ENCODE measurements at places on chromosomes 2 and 18.

- no peak for DNase-seq
Measured at GRCh38 chr2:19815746-19816145, 86.0 kb downstream of the TTC32 start.

GRCh38 chr2:144619760-144620159, 99.8 kb upstream of the ZEB2 start:
- no peak for DNase-seq

GRCh38 chr2:205768815-205769494, 86.7 kb downstream of the NRP2 start:
- DNase-seq = no peak

DNA sequence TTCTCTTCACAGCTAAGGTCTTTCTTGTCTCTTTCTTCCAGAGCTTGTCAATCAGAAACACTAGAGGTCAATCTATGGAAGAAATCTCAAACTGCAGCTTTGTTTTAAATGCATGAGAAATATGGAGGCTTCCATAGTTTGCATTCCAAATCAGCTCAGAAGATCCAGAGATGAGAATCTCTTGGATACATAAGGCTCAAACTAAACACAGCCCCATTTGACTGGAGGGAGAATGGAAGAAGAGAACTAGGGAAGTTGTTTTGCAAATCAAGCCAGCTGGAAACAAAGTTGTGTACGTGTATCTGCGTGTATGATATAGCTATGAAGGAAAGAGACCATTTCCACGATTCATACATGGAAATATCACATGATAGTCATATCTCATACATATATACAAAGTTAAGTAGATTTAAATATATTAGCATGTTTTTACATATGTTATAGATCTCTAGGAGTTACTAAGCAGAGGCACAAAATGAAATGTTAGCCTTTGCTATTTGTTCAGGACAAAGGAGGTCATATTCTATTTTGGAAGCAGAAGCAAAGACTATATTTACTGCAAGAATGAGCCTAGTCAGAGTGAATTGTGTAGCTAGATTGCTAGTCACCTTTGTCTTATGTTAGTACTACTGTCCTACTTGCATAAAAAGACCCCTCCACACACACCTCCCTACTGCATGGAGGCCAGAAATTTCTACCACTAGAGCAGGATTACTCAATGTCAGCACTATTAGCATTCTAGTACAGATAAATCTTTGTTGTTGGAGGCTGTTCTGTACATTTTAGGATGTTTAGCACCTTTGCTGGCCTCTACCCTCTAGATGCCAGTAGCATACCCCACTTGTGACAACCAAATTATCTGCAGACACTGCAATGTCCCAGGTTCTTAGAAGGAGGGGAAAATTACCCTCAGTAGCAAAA, 303.5 kb upstream of the CHAC2 start:
- no peak for DNase-seq

GRCh38 chr2:216478151-216478550, 20.5 kb upstream of the RPL37A start:
- DNase-seq = no peak

GRCh38 chr2:64489081-64489751, 34.9 kb upstream of the AFTPH start:
- no peak for DNase-seq

DNA sequence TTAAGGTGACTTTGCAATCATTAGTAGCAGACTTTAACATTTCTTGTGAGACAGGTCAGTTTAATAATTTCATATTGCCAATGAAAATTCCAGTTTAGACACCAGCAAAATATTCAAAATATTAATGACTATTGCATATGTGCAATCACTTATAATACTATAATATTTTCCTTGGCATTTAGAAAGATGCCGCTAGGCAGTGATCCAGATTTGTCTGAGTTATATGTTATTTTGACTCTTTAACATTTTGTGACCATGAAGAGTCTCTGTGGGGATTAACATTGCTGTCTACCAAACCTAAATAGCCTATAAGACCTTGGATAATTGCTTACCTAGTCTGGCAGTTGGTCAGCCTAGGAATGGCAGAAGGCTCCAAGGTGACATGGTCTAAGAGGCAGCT, 389.6 kb downstream of the THSD7B start:
- no peak for DNase-seq

- DNase-seq = no peak
Measured at GRCh38 chr2:101690547-101691152, 6.9 kb upstream of the MAP4K4 start.

DNA sequence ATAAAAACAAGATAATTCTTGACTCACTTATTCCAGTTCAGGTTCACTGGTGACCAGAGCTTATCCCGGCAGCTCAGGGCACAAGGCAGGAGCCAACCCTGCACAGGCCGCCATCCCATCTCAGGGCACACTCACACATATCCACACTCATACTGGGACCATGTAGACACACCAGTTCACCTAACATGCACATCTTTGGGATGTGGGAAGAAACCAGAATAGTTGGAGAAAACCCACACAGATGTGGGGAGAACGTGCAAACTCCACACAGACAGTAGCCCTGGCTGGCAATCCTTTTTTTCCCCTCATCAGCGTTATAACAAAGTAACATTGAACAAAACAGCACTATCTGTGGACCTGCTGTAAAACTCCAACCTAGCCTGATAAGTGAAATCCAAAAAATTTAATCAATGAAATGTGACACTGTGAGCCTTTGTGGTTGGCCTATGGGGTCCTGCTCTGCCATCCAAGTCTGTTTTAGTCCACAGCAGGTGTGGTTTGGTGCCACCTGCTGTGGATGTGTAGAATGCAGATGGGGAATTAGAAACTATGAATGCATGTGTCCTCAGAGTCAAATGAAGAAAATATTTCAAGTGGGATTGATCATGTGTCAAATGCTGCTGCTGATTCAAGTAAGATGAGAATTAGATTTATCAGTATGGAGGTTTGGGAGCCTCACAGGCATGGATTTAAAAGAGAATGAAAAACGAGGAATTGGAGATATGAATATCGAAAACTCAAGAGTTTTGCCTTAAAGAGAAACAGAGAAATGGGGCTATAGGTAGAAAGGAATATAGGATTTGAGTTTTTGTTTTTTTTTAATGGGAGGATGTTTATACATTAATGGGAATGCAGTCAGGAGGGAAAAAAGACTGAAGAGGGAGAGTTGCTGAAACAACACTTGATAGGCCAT, 47.0 kb downstream of the UGP2 start:
- DNase-seq = peak; percentile 58

DNA sequence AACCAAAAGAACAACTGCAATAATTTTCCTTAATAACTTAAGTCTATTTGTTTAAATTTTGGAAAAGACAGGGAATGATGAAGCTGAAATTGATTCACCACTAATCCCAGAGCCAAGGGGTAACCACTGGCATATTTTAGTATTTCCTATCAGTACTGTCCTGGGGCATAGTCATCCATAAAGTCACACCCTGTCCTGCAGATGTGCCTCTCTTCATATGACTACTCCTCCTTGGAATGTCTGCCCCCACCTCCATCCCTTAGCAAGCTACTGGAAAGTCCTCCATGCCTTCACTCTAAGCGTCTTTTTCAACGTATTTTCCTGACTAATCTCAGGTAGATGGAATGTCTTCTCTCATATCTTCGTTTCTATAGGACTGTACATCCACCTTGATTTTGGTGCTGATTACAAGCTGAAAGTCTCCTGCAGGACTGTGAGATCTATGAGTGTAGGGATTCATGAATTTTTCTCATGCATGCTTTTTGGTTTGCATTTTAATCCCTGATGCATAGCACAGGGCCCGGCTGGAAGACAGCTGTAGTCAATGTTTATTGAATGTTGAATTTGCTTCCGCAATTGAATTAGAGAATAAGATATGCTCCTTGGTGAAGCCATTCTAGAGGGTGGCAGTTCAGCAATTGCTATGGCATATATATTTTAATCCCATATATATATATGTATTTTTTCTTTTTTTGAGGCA, 85.6 kb downstream of the MOGAT1 start:
- DNase-seq = no peak

- no peak for DNase-seq
Measured at GRCh38 chr2:201183365-201183727, 405 bp downstream of the CASP10 start.

DNA sequence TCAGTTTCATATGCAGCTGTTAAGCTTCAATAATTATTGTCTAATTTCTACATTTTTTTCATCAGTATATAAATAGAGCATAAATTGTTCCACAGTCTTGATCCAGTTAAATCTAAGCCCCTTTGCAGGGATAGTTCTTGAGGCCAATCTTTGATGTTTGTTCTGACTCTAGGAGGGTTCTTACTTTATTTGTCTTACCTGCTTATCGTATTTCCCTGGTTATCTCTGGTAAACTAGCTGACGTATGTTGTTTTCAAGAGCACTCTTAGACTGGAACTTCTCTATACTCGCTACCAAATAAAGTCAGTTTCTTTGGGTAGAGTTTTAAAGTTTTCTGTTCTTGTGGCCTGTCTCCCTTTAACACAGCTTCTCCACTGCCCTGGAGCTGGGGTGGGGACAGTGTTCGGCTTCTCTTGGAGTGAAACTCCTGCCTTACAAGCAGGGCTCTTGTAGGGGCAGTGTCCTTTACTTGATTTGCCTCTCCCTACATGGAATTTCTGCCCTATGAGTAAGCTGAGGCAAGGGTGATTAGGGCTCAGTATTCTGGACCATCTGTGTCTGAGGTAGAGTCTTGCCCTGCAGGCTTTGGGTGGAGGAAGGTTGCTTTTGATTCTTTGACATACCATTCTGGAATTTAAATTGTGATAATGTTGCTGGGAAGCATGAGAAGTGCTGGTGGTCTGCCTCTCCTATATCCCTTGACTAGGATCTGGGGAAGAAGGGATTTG, 90.3 kb downstream of the PTPN4 start:
- DNase-seq = no peak

GRCh38 chr2:8582191-8582590, 99.7 kb upstream of the ID2 start:
- no peak for DNase-seq

- DNase-seq = no peak
Measured at GRCh38 chr2:41741951-41742595, 305.7 kb upstream of the PKDCC start.

- no peak for DNase-seq
Measured at GRCh38 chr18:47911877-47912276, 18.6 kb downstream of the SMAD2 start.

GRCh38 chr2:36478999-36479398, 119.0 kb downstream of the FEZ2 start:
- DNase-seq = no peak

DNA sequence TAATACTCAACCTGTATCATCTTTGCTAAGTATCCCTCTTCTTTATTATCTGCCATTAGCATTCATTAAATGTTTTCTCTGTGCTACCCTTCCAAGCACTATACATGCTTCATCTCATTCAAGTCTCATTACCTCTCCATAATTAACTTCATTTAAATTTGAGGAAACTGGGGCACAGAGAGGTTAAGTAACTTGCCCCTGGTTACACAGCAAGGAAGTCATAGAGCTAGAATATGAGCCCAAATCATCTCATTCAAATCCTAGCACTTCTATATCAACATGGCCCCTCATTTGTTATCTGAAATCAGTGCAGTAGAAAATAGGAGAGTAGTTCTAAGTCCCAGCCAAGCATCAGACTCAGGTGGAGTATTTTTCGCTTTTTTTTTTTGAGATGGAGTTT, 4.4 kb downstream of the MRPL35 start:
- DNase-seq = no peak

DNA sequence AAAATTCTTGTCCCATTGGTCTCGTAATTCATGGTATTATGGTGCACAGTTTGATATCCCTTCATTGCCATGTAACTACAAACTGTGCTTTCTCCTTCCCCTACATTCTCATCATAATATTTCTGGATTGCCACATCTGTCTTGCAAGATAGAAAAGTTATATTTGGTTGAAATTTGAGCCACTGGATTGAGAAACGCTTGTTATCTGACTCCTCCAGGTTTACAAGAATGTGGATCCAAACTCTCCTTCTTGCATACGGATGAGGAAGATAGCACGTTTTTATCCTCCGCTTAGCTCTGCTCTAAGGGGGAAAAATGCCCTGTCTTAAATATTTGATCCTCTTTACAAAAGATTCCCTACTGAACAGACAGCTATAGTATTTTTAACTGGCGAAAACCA, 438.2 kb downstream of the TSN start:
- DNase-seq = no peak

- DNase-seq = no peak
Measured at GRCh38 chr18:64692826-64693225, 543.9 kb upstream of the LINC00305 start.

DNA sequence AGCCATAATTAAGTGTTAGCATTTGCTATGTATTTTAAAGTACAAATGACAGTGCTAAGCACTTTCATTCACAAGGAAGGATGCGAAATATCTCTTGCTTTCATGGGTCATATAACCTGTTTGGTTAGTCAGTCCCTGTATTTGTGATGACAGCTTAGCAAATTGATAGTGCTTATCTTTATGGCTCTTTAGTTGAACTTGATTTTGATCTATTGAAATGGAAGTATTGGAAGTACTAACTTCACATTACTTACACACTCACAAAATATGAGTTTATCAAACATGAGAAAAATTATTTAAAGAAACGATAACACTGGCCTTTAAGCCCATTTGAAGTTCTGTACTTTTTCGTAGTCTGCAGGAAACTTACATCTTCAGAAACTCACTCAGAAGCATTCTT, 97.4 kb upstream of the NEUROD1 start:
- no peak for DNase-seq

GRCh38 chr2:24939353-24939752, 19.3 kb upstream of the ADCY3 start:
- no peak for DNase-seq

DNA sequence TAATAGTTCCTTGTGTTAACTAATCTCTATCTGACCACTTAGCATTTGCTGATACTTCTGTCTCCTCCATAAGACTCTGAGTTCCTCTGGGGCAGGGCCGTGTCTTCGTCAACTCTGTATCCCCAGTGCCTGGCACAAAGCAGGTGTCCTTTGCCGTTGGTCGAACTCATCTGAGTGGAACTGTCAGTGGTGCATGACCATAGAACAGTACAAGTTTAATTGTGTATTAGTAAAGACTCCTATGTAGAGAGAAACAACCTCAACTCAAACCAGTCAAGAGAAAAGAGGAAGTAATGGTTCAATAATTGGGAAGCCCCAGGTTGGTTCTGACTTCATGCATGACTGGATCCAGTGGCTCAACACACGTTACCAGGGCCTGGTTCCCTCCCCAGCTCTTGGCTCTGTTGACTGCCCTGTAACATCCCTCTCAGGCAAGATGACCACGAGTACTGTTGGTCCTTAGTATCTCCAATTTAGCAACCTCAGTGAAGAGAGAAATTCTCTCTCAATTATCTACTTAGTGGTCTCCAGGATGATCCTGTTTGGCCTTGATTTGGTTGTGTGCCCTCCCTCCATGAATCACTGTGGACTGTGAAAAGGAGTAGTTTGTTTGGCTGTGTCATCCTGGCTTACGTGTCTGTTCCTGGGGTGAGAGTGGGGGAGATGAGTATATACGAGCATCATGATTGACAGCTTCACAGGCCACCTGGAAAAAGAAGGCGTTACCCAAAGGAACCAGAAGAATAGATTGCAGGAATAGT, 58.5 kb upstream of the MSH6 start:
- DNase-seq = peak; percentile 76
